ENCODE measurements at places on chromosomes 5 and 9. TPM values are rescaled to one million over a fixed set of nuclear protein-coding genes. Genes with fewer than 3 reads are reported as not detected.

Gene ARL14EPL
- not detected for polyA plus RNA-seq

DNA sequence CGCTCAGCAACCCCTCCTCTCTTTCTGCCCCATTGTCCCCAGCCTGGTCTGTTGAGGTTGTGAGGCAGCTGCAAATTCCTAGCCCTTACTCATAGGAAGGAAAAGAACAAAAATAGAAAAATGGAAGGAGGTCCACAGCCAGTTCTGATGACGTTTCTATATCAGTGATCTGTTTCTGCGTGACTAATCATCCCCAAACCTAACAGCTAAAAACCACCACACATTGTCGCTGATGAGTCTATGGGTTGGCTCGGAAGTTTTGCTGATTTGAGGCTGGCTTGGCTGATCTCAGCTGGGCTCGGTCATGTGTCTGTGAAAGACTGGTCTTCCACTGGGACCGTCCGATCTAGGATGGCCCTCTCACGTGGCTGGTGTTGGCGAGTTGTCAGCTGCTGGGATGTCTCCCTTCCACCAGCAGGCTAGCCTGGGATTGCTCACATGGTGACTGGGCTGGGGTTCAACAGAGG lies 200.6 kb upstream of the ZNF618 start:
- no peak for DNase-seq

DNA sequence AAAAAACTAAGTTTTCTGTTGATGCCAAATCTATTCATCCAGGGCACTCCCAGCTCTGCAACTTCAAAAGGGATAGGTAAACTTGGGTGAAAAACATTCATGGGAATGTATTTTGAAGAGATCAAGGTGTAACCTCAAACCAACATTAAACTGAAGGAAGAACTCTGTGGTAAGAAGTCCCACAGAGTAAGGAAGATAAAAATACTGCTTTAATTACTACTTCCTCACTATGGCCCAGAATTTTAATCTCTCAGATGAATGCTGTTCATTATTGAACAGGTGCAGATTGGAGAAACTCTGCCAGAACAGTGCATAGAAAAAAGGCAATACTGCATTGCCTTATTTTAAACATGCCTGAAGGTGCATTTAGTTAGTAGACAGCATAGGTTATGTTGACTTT lies 37.6 kb upstream of the ANXA1 start:
- DNase-seq = no peak

DNA sequence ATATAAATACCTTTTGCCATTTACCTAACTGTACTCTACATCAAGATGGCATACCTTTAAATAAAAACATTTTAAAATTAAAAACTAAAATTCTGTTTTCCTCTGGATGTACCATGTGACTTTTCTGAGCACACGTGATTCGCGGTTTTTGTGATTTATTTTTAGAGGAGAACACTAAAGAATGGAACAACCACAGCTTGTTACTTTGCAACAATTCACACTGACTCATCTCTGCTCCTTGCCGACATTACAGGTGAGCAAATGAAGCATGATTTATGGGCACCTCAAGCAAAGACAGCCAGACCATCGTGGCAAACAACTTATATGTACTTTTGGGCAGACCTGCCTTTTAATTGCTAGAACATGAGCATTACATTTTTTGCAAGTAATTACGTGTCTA lies 61.3 kb downstream of the GDA start:
- DNase-seq = no peak

DNA sequence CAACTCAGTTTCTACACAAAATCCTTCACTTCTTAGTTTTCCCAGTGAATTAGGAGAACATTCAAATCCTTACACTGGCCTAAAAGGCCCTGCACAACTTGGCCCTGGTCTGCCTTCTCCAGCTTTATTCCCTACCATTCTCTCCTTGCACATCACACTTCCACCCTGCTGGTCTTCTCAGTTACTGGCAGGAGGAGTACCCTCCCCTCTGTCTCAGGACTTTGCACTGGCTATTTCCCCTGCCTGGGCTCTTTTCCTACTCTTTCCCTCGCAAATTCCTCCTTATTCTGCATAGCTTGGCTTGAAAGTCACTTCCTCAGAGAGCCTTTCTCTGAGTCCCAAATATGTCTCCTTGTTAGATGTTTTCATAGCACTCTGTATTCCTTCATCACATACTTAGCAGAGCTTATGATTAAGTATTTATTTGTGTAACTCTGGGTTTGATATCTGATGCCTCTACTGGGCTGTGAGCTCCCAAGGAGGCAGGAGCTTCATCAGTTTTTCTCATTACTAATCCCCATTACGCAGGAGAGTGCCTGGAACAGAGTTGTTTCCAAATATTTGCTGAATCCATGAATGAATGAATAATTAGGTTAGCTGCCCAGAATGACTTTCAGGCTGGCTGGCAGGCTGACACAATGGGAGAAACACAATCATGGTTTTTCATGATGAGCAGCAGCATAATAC lies 159.8 kb upstream of the KLF9 start:
- no peak for DNase-seq

- DNase-seq = no peak
Observed at GRCh38 chr5:56018832-56019231, 24.1 kb upstream of the IL6ST start.

Gene PIP5K1B
- polyA plus RNA-seq = 6.7 TPM

GRCh38 chr5:177434942-177435738 lies 8.7 kb downstream of the GRK6 start:
- no peak for DNase-seq

GRCh38 chr9:101226161-101226560 lies 158.6 kb downstream of the BAAT start:
- no peak for DNase-seq

GRCh38 chr5:66992547-66992946 lies 204.1 kb downstream of the CD180 start:
- no peak for DNase-seq

Gene PRDM9
- 0.03 TPM for polyA plus RNA-seq

GRCh38 chr5:101977729-101978345 lies 318.2 kb downstream of the SLCO4C1 start:
- peak; percentile 7 for DNase-seq

- DNase-seq = no peak
Observed at GRCh38 chr5:56088967-56089829, 94.4 kb upstream of the IL6ST start.

DNA sequence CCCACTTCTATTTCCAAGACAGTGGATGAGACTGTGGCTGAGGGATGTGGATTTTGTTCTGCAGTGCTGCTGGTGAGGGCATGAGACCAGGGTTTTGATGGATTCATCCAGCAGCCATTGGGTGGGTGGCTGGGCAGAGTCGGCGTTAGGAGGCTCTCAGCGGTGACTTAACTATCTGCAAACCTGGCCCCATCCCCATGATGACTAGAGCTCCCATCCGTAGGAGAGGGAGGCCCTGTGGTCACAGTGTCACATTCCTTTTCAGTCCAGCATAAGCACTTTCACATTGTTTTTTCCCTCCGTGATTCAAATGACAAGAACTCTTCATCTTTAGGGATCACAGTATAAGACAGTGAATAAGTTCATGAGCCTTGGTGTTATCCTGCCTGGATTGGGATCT lies 60.4 kb upstream of the SPRY4 start:
- DNase-seq = no peak

GRCh38 chr5:65699338-65699737 lies 22.6 kb downstream of the SGTB start:
- no peak for DNase-seq

Gene GABRB2
- 1.7 TPM for polyA plus RNA-seq

GRCh38 chr5:137619191-137619870 lies 116.6 kb downstream of the KLHL3 start:
- no peak for DNase-seq

Gene LCN6
- polyA plus RNA-seq = not detected

GRCh38 chr5:95940758-95941682 lies 20.6 kb downstream of the ELL2 start:
- DNase-seq = no peak

Gene HAVCR1
- polyA plus RNA-seq = 3.3 TPM

DNA sequence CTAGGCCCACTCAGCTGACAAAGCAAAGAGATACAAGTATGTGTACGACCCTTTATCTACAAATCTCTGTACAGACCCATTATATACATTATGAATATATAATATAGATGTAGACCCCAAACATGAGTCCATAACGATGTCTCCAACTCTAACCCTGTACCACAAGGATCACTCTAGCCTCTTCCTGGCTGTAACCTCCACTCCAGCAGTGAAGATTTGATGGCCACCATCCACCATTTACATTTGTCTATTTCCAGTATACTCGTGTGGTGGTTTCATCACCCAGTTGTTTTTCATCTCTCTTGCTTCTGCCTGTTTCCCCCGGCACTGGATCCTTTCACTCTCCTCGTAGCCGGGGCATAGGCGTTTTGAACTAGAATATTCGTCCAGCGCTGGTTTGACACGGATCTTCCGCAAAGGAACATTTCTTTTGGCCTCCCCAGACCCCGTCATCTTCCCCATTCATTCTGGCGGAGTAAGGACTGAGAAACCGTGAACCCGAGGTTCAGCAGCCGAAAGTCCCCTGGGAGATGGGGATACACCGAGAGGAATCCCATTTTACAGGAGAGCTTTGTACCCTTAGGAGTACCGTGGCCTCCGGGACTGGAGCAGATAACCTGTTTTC lies 828 bp upstream of the TRIO start:
- no peak for DNase-seq

Gene DPP7
- 31.9 TPM for polyA plus RNA-seq

DNA sequence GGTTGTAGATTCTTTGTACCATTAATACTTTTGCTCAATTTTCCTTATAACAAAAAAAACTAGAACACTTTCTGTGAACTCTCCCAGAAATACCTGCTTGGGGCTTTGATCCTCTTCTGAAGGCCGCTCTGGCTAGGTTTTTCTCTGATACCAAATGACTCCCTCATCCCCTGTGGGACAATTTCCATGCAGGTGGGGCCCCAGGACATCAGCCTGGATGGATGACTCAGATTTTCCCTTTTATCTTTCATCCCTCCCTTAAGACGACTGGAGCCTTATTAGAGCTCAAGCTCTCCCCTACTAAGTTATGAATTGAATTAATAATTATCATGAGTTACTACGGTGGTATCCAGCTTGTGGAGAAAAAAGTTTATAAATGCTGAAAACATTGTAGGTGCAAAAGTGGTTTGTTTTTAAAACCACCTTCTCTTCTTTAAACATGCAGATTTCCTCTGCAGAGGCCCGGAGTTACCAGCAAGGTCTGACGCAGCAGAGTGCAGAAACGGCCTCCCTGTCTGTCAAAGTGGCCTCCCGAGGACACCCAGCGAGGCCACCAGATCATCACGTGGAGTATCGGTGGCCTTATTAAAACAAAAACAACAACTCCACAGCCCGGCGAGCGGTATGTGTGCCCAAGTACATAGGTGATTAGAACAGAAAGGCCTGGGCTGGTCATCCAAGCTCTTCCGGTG lies 50.8 kb upstream of the IRX4 start:
- no peak for DNase-seq

DNA sequence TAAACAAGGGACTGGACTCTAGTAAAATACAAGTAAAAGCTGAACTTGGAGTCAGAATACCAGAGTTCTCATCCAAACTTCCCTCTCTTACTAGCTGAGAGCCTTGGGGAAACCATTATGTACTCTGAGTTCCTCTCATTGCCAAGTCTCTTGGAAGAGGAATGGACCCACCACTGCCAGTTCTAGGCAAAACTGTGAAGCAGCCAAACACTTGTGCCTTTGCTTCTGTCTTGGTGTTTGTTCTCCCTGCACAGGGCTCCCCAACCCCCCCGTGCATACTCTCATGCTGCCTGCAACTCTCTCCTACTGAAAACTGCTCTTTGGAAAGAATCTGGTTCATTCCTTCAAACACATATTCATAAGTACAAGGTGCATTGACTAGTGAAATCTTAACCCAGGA lies 102.6 kb downstream of the PDZD2 start:
- no peak for DNase-seq

DNA sequence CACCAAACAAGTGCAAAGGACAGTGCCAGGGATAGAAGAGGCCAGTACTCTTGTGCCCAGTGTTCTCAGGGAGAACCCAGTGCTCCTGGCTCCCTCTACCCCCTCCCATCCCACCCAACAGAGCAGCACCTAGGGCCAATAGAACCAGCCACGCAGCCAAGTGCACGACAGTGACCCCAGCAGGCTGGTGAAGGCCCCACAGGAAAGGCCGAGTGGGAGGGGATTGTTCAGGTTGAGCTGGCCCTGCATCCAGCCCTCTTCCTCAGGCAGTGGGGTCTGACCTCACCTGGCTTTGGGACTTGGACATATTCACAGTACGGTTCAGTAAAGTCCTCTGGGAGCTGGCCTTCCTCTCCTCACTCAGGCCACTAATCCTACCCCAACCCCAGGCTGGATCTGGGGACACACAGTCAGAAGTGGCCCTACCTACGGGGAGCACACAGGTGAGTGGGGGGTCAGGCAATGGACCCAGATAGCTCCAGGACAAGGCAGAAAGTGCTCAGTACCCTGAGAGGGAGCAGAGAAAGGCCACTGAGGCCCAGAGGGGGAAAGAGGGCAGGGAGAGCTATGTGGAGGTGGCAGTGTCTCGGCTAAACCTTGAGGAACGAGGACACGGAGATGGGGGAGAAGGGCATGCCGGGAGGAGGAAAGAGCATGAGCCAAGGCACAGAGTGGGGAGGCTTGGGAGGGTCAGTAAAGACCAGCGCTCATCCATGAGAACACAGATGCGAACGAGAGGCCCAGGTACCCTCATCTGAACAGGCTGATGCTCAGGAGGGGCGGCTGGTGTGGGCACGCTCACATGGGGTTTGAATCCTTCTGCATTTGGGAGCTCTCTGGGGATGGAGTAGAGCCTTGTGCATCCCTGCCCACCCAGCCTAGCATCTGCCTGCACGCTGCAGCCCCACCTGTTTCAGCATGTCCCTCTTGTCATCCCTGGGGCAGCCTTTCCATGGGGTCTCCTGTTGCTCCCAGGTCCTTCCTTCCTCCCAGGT lies 25.6 kb downstream of the POLR1E start:
- no peak for DNase-seq

Gene PCDHB10
- polyA plus RNA-seq = 7.4 TPM

- no peak for DNase-seq
Observed at GRCh38 chr9:122609804-122610203, 4.7 kb upstream of the OR1Q1 start.

- DNase-seq = no peak
Observed at GRCh38 chr9:33813712-33814641, 3.0 kb upstream of the UBE2R2 start.

DNA sequence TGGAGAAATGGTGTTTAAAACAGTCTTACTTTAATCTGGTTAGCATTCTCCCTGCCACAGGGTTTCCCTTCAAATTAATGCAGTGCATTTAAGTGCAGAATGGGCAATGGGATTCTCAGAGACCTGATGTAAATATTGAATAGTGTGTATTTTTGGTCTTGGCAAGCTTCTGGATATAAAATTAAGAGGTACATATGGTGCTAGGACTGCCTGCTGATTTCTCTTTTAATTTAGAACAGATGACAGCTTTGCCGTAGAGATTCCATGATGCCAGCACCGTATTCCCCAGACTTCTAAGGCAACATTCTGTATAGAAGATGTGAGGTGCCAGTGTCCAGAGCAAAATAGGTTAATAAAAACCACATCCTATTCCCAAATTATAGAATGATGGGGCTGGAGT lies 1.9 kb downstream of the MTAP start:
- no peak for DNase-seq

Gene PTPRD
- 115 TPM for polyA plus RNA-seq

DNA sequence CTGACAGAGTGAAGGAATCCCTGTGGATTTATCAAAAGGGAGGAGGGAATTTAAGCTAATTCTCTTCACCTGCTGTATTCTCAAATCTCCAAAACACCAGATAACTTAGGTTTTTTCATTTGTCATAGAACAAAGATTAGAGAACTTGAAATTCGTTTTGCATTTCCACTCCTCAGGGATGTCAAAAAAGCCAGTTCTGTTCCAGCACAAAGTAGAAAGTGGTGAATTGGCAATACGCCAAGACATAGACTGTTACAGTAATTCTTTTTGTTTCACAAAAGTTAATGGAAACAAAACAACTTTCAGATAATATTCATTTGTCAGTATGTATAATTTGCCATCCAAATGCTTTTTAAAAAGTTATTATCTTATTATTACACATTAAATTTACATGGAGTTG lies 15.0 kb downstream of the S1PR3 start:
- no peak for DNase-seq

Gene GHR
- polyA plus RNA-seq = 17.3 TPM
